ENCODE measurements at places on chromosomes 3 and 15. TPM values are rescaled to one million over a fixed set of nuclear protein-coding genes. Genes with fewer than 3 reads are reported as not detected.

GRCh38 chr3:159926573-159926972 is 62.1 kb upstream of the IL12A start:
- DNase-seq: no peak

GRCh38 chr3:16028604-16029003 is 145.9 kb upstream of the GALNT15 start:
- no peak for DNase-seq

The TIGIT gene
- polyA plus RNA-seq: not detected

The TGM5 gene
- polyA plus RNA-seq: not detected

DNA sequence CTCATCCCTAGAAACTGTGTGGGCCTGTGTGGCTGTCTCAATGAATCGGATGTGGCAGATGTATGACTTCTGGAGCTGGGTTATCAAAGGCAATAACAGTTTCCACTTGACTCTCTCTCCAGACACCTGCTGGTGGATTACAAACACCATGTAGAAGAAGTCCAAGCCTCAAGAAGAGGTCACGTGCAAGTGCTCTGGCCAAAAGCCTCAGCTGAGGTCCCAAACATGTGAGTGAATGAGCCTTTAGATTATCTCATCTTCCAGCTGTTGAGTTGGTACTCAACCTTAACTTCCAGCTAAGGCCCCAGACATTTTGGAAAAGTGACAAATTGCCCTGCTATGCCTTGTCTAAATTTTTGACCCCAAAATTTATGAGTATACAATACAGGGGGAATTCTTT is 42.7 kb upstream of the IL12A start:
- no peak for DNase-seq

- DNase-seq: no peak
These were observed 48.9 kb upstream of the SLC7A14 start for GRCh38 chr3:170634663-170635384.

DNA sequence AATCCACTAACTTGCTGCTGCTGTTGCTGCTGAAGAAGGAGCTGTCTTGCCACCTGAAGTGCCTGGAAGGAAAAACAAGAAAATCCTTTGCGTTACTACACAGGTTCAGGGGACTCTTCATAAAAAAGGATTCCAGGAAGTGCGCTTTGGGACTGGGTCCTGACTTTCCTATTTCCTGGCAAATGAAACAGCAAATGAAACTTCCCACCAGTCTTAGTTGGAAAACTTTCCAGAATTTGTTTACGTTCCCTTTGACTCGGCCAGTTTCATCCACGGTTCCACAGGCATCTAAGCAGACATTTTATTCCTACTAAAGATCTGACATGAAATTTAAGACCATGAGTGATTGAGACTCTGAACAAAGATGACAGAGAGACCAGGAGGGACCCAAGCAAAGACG is 471.0 kb downstream of the FOXP1 start:
- no peak for DNase-seq

GRCh38 chr3:114406922-114407321 is 113.1 kb downstream of the TIGIT start:
- no peak for DNase-seq

GRCh38 chr3:53102601-53103147 is 27.6 kb downstream of the RFT1 start:
- no peak for DNase-seq
